WTC11 (cell line): ENCODE measurements at places on chromosomes 1 and 21.

- no peak for DNase-seq
These were observed 59.0 kb upstream of the RUNX3 start for GRCh38 chr1:24989082-24989481.

GRCh38 chr1:184759112-184759511, 4.5 kb upstream of the EDEM3 start:
- no peak for DNase-seq

DNA sequence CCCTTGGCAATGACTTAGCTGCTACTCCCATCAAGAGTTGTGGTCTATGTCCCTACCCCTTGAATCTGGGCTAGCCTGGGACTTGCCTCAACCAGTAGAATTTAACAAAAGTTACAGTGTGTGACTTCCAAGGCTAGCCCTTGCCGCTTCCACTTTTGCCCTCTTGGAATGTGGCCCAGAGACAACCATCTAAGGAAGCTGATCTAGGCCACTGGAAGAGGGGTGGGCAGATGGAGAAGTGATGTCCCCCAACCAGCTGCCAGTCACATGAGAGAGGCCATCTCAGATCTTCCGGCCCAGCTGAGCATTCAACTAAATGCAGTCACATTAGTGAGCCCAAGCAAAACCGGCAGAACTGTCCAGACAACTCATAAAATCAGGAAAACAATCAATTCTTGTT, 115.1 kb downstream of the TOMM20 start:
- DNase-seq = no peak

- no peak for DNase-seq
These were observed 257.5 kb upstream of the B3GALT2 start for GRCh38 chr1:193443886-193444285.

DNA sequence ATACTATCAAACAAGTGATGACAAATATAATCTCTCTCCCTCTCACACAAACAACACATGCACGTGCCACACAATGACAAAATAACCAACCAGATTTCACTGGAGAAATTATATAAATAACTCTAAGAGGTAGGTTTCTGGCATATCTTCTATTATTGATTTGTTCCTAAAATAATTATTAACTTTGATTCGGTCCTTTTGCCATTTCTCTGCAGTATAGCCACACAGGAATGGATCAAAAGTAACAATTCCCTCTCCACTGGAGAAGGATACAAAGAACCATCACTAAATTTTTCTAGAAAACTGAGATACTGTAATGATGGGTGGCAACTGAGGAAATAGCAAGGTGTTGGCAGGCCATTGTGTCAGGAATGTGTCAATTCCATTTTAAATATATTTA, 33.4 kb downstream of the ARNT start:
- no peak for DNase-seq

GRCh38 chr1:29682171-29682918, 446.0 kb downstream of the PTPRU start:
- no peak for DNase-seq

DNA sequence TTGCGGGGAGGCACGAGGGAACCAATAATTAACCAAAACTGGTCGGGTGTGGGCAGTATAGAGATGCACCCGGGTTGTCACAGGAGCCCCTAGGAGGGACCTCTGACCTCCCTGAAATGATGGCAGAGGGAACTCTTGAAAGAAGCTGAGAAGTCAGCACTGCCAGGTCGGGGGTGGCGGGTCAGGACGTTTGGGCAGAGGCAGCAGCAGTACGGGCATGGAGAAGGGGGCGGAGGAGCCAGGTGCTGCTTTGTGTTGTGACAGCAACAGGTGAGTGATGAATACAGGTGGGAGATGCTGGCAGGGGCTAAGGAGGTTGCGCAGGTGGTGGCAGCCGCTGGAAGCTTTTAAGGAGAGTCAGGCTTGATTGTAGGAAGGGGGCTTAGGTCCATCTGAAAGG, 11.7 kb downstream of the TNFRSF1B start:
- no peak for DNase-seq

DNA sequence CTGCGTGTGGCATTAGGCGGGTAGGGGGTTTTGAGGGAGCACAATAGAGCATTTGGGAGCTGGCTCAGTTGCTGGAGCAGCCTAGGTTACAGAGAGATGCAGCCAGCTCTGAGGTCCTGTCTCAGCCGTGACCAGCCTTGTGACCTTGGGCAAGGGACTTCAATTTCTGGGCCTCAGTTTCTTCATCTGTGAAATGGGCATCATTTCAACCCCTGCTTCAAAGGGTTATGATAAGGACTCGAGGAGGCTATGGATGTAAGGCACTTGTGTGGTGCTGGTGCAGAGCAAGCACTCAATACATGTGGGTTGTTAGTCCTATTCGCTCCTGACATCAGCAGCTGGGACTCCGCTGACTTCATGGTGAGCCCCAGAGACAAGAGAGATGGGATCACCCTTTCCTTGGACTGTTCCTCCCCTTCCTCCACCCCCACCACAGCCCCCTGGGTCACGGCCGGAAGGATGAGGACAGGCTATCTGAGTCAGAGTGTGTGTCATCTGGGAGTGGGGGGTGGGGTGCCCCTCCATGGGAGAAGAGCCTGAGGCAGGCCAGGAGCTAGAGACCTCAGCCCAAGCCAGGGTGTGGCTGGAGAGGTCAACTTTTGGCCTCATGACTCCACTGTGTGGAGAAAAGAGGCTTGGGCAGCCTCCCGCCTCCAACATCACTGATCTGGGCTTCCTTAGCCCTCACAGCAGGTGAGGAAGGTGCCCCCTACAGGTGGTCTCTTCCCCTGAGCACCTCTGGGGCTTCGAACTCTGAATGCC, 71.4 kb upstream of the ZBTB40 start:
- no peak for DNase-seq

DNA sequence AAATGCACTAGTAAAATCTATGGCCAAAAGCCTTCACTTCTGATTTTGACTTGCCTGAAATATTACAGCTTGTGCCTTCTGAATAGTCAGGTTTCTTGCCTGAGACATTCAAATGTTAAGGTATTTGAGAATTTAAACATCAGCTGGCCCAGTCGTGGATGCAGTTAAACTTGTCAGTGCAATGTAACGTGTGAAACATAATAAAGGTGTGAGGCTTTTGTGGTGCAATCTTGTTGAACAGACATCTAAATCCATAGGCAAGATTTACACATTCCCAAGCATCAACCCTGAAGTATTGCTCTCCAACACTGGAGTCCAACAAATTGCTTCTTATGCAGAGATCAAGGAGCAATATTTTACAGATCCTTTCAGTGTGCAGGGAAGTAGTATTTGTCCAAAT, 4.4 kb downstream of the CCN1 start:
- no peak for DNase-seq

- no peak for DNase-seq
These were observed 92.4 kb upstream of the AKT3 start for GRCh38 chr1:243942196-243943150.

- peak; percentile 61 for DNase-seq
These were observed 24.7 kb upstream of the LRRN2 start for GRCh38 chr1:204709960-204710912.

GRCh38 chr1:151693057-151693651, 23.4 kb downstream of the CELF3 start:
- DNase-seq = no peak

- no peak for DNase-seq
These were observed 35.0 kb upstream of the TMEM51 start for GRCh38 chr1:15118579-15118978.

- no peak for DNase-seq
These were observed 57.4 kb upstream of the WDR26 start for GRCh38 chr1:224492015-224492414.

GRCh38 chr1:44717653-44718052, 13.3 kb downstream of the RNU5D-1 start:
- no peak for DNase-seq

DNA sequence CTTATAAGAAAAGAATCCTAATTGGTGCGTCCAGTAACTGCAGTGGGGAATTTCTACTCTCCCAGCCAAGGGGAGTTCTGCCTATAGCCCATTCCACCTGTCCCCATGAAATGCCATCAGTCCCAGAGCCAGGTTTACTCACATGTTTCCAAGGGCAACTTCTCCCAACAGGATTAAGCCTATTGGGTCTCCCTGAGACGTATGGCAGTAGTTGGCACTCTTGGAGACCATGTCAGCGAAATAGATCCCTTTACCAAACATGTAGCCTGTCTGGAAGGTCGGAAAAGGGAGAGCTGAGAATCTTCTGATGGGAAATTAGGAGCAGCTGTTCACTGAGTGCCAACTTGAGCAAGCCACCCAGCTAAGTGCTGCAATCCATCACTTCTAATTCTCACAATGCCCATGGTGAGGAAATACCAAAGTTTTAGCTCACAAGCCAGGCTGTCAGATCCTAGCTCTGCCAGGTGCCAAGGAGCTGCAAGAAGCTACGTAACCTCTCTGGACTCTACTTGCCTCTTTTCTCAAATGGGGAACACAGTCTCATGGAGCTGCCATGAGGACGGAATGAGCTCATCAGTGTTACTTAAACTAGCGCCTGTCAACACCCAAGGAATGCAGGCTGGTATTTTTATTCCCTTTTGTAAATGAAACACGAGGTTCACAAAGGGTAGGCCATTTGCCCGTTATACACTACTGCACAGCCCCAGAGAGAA, 43.9 kb downstream of the PARP1 start:
- DNase-seq = no peak

DNA sequence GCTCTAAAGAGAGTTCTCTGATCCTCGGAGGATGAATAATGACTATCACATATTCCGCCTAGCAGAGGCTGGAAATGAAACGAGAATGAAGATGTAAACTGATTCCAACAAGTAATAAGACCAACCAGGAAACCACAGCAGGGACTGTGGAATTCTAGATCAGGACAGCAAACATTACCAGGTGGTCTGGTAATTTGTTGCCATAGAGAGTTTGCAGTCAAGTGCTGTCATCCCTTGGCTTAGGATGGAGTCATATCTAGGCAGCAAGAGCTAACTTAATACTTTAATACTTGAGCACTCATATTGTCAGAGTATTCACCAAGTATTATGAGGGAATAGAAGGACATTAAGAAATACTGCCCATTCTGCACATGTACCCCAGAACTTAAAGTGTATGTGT, 45.1 kb upstream of the MUTYH start:
- no peak for DNase-seq

DNA sequence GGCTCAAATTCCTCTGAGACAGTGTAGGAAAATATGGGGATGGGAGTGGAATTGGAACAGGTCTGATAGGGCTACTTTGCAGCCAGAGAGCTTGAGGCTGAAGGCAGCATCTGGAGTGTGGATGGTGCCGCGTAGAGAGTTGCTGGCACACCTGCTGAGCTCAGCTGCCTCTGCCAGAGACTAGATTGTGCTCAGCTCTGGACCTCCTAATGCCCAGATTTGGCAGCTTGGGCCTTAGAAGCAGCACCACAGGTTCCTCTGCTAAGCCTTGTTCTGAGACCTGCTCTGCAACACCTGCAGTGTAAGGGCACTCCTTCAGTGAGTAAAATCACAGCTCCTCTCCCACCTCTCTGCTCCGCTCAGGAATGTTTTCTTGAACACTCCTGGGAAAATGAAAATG, 23.3 kb downstream of the ACOT11 start:
- no peak for DNase-seq

- DNase-seq = no peak
These were observed 102.1 kb downstream of the DAB1 start for GRCh38 chr1:57321776-57322175.

GRCh38 chr1:57616921-57617320, 193.1 kb upstream of the DAB1 start:
- DNase-seq = no peak

GRCh38 chr1:206693592-206693991, 8.9 kb downstream of the MAPKAPK2 start:
- no peak for DNase-seq

- no peak for DNase-seq
These were observed 135.7 kb upstream of the ZNF648 start for GRCh38 chr1:182196897-182197870.

DNA sequence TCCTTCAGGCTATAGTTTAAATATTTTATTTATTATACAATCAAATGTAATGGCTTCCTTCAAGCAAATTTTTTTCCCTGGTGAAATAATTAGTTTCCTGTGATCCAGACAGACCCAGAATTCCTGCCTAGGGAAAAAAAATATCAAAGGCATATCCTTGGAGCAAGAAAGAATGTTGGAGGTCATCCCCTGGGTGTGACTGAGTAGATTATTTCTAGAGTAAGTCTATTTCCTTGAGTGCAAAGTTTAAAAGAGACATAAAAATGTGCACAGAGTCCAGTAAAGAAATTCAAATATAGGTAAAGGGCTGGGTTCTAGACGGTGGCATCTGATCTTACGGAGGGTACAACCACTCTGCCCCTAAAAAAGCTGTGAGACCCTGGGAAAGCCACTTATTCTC, 32.2 kb upstream of the SAMD13 start:
- DNase-seq = no peak

GRCh38 chr1:154178013-154178412, 13.9 kb downstream of the TPM3 start:
- DNase-seq = no peak

DNA sequence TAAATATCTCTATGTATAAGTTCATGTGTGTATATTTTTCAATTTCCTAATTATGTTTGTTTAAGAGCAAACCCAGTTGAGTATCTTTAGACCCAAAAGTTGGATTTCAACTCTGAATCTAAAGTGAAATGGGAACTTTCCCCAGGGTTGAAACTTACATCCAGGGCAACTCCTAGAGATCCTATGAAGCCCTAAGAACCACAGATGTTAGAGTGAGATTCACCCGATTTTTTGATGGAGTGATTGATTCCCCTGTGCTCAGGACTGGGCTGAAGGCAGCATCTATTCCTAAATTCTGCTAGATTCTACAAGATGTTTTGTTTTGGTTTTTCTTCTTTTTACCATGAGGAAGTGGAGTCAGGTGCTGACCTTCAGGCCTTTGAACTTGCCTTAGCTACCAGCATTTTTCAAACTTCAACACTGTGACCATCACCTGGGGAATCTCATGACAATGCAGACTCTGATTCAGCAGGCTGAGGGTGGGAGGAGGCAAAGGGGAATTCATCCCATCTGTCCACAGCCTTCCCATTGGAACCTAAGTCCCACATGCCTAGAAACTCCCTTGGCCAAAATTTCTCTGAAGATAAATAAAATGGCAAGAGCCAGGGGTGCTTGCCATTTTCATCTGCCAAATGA, 145.5 kb downstream of the ETS2 start:
- no peak for DNase-seq

DNA sequence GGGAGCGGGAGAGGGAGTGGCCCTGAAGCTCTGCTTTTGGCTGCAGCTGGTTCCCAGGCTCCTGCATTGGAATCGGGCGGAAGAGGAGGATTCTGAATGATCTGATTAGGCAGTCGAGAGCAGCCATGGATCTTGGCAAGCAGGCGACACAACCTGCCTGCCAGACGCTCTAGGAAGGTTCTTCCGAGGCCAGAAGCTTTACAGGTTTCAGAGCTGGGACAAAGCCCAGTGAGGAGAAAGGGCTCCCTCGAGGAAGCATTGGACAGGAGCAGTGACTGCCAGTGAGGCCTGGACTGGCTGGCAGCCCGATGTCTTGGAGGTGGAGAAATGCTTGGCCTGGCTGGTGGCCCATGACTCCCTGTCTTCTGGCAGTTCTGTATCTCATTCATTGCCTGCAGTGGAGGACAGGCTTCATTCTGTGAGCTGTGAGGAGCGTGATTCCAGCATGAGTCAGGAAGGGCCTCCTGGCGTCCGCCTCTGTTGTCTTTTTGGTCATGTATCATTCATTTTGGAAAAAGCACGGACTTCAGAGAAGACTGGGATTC, 132.7 kb upstream of the IPO9 start:
- no peak for DNase-seq
